Pancreas (tissue), 10 donors: ENCODE measurements at places on chromosomes 12 and 14. TPM values are rescaled to one million over a fixed set of nuclear protein-coding genes. Genes with fewer than 3 reads are reported as not detected.

Gene AVPR1A
- polyA plus RNA-seq: 0.19 TPM

Gene PDE3A
- polyA plus RNA-seq: 8.4 TPM

Gene KRT77
- polyA plus RNA-seq: 0.07 TPM

Gene SERPINA1
- polyA plus RNA-seq: 45.7 TPM

- no peak for DNase-seq
Measured at GRCh38 chr12:129762436-129762835, 141.4 kb downstream of the TMEM132D start.

DNA sequence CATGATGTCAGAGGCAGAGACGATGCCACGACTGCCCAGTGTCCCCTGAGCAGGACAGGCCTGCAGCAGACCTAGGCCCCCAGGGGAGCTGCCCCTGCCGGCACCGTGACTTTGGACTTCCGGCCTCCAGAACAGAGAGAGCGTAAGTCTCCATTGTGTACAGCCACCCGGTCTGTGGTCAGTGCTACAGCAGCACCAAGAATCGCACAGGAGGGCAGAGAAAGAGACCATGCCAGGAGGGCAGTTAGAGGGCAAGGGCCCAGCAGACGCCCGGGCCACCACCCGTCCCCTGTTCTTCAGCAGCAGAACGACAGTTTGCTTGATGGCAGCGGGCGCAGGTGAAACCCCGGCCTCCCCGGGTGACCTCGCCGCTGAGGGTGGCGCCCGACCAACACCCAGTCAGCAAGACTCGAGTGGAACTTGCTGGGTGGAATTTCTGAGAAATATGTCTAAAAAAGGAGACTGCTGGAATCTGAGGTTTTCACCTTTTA is 19.7 kb downstream of the GALNT9 start:
- DNase-seq: no peak

- DNase-seq: no peak
Measured at GRCh38 chr12:68349220-68349621, 17.1 kb upstream of the MDM1 start.

DNA sequence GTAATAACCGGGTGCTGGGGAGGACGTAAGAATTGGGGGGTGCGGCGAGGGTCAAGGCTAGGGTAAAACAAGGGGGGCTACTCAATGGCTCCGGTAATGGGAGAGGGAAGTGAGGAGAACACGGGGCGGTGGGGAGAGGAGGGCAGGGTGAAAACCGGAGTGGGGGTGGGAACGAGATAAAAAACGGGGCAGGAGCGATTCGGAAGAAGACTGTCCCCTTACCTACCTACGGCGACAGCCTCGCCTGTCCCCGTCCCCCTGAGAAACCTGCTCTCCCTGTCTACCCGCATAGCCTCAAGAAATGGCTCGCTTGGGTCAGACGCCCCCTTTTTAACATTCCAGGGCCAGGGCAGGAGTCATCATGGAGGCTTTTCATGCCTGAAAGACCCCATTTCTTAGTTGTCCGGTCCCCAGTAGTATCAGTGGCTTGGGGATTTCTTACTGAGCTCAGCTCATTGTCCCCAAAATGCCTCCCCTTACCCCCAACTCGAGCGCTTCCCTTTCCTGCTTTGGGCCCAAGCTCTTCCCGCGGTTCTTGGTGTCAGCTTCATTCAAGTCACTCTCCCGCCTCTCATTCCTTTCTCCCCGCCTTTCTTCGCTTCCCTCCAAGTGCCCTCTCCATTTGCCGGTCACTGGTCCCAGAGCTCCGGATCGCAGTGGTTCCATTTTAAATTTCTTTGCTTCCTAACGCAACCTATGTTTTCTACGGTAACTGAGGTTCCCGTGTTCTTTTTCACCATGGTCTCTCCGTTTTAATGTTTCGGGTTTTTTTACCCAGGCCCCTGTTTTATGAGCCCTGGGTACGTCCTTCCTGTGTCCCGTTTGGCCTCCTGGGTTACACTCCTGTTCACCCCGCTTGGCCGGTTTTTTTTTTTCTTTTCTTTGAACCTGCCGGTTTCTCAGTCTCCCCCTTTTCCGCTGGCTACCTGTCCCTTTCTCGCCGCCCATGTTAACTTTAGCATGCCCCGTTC is 1.2 kb upstream of the WSB2 start:
- peak; percentile 65 for DNase-seq

- peak; percentile 70 for DNase-seq
Measured at GRCh38 chr14:68191567-68192321, 372.2 kb downstream of the RAD51B start.

GRCh38 chr14:29220566-29220965 is 454.0 kb downstream of the FOXG1 start:
- no peak for DNase-seq

DNA sequence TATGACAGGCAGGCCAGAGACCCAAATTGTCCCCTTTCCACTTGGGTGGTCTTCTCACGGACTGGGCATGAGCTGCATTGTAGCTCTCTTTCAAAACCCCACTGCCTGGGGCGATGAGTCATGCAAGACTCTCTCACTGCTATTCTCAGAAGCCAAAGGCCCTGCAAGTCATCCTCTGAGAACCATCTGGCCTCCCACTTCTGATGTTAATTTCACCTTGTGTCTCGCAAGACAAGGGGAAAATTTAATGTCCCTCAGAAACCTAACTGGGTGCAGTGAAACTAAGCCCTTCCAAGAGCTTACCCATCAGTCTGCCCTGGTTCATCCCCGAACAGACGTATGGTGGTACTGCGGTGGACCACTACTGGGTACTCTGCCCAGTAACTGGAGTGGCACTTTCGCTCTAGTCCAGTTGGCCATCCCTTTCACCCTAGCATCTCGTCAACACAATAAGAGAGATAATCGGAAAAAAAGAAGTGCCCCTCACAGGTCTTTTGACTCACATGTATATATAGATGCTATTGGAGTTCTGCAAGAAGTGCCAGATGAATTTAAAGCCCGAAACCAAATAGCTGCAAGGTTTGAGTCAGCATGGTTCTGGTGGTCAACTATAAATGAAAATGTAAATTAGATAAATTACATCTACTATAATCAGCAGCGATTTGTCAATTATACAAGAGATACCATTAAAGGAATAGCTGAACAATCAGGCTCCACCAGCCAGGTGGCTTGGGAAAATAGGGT is 31.3 kb upstream of the LALBA start:
- no peak for DNase-seq
